ENCODE measurements at places on chromosomes 12 and 14. TPM values are rescaled to one million over a fixed set of nuclear protein-coding genes. Genes with fewer than 3 reads are reported as not detected.

Gene KIF5A
- total RNA-seq: 0.29 TPM

DNA sequence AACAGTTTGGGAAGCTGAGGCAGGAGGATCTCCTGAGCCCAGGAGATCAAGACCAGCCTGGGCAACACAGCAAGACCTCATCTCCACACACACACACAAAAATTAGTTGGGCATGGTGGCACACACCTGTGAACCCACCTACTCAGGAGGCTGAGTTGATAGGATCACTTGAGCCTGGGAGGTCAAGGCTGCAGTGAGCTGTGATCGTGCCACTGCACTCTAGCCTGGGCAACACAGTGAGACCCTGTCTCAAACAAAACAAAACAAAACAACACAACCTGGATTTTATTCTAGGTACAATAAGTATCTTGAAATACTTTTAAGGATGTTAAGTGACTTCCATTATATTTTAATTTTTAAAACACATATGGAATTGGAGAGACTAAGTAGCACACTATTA lies 45.8 kb downstream of the YAF2 start:
- peaks cover 11% of the 10 kb centered on the region for H3K36me3 ChIP-seq
- DNase-seq: no peak
- H3K27ac ChIP-seq: no peak overlapping the region
- no peaks in the 10 kb centered on the region for H3K27me3 ChIP-seq
- H3K4me3 ChIP-seq: no peak overlapping the region

DNA sequence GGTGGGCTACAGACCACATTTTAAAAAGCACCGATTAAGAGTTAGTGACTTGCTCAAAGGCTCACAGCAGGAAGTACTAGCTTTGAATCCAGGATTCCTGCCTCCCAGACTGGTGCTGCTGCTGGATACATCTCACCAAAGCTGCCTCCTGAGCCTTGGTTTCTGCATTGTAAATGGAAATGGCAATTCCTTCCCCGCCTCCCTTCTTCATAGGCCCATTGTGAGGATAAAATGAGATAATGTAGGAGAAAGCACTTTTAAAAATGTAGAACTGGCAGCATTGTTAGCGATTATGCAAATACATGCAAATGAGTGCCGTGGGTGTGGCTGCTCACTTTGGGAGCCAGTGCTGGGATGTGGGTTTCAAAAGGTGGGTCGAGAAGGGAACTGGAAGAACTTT lies 15.4 kb downstream of the PDE1B start:
- peaks cover 19% of the 10 kb centered on the region for H3K27me3 ChIP-seq
- peaks cover 11% of the 10 kb centered on the region for H3K4me1 ChIP-seq
- H3K27ac ChIP-seq: no peak overlapping the region
- H3K36me3 ChIP-seq: no peaks in the 10 kb centered on the region

Gene RTL1
- not detected for total RNA-seq

Gene TEX52
- total RNA-seq: not detected
